Hematopoietic multipotent progenitor cell treated with erythropoietin and hydrocortisone succinate and interleukin-3 and kit ligand, for 4 days (in vitro differentiated cells): ENCODE measurements at places on chromosomes 1 and 21.
A peak's percentile ranks its signal among the peaks of the same experiment; 100 is the strongest.

- DNase-seq: no peak
Observed at GRCh38 chr1:114692947-114693346, 2.4 kb downstream of the AMPD1 start.

- peak; percentile 46 for DNase-seq
Observed at GRCh38 chr21:43778469-43779335, 2.6 kb upstream of the CSTB start.

- peak; percentile 12 for DNase-seq
Observed at GRCh38 chr1:222928212-222928611, 113.4 kb downstream of the DISP1 start.

- no peak for DNase-seq
Observed at GRCh38 chr1:18929686-18930085, 26.8 kb downstream of the IFFO2 start.

- peak; percentile 30 for DNase-seq
Observed at GRCh38 chr1:200359610-200360163, 50.1 kb downstream of the ZNF281 start.

- DNase-seq: no peak
Observed at GRCh38 chr1:119771770-119772169, 3.1 kb upstream of the HMGCS2 start.
